ENCODE measurements at places on chromosomes 6 and 20. TPM values are rescaled to one million over a fixed set of nuclear protein-coding genes. Genes with fewer than 3 reads are reported as not detected.

DNA sequence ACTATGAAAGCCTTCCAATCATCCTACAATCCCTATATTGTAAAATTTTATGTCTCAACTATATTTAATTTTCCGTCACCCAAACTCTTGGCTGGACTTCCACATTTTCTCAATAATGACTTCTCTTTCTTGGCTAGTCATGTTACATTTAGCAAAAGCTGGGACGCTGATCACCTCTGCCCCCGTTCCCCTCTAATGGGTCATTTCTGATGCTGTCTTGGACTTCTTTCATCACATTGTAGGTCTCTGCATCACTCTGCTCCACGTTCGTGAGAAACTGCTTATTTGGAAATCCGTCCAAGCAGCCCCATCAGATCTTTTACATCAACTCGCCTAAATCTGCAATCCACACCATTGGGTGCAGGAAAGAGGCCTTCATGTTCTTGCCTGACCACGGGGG, 203.8 kb downstream of the MYLK4 start:
- DNase-seq: no peak

GRCh38 chr6:69914015-69914485, 47.7 kb downstream of the COL19A1 start:
- DNase-seq: no peak

DNA sequence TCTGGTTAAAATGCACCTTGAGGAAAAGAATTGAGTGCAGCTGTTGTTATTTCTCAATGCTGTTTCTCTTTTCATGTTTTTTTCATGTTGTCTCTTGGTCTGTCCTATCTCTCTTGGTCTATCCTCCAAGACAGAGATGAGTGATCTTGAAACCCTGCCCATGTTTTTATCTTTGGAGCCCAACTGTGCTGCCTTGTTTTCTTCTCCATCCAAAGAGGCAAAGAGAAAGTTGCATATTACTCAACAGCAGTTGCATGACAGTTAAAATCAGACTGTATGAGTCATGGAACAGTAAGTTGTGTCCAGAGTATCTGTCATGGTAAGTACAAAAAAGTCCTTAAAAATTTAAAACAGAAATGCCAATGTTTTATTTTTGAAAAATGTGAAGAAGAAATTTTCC, 26.2 kb downstream of the BCAS1 start:
- DNase-seq: no peak

GRCh38 chr6:26473758-26474438, 16.1 kb downstream of the BTN2A1 start:
- peak; percentile 85 for DNase-seq

LY86 gene
- total RNA-seq: not detected

DNA sequence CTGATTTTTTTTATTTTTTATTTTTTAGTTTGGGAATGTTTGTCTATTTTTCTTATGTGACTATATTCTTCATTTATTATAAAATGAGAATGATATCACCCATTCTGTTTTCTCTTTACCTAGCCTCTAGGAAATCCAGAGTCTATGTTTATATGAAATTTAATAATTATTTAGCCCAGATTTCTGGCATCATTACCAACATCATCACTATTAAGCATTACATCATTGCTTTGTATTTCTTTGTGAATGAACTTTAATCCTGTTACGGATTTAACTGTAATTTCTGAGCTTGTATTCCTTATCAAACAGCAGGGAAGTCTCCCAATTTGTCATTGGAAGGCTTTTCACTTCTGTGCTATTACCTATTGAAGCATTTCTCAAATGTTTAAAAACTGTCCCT, 72.7 kb upstream of the NOX3 start:
- no peak for DNase-seq

DNA sequence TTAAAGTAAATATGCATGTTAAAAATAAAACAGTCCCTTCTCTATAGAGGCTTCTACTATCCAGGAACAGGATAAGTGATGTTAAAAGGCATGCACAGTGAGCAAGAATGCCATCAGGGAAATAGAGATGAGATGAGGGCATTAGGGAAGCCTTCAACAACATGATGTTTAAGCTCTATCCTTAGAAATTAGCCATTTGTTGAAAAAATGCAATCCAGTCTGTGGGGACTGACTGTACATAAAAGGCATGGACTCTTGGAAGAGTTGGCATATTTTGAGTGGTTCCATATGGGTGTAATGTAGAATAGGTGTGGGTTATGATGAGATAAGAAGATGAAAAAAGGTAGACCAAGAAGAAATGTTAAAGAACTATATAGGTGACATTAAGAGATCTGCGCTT, 5.8 kb downstream of the KIAA0319 start:
- no peak for DNase-seq

DNA sequence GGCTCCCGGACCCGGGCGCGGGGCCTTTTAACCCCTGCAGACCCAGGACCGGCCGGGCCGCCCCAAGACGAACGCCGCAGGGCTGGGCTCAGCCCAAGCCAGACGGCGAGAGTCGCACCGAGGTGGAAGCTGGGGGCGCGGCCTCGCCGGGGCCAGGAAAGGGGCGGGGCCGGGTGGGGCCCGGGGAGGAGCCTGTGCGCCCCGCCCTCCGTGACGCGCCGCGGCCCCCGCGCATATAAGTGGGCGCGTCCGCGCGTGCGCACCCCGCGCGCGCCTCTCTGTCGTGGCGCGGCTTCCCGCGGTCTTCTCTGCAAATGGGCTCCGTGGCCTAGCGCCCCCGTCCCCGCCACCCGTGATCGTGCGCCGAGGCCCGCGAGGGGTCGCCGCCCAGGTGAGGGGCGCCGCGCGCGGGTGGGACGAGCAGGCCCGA, at the start of gene PPDPF:
PPDPF (plus strand) TSS at position 262 of the 430 bp plus-strand sequence. CDS start 544 bp downstream, outside the sequence.
- DNase-seq: peak; percentile 87

- DNase-seq: no peak
These were observed 67.8 kb upstream of the EPB41L1 start for GRCh38 chr20:36086767-36087166.

DNA sequence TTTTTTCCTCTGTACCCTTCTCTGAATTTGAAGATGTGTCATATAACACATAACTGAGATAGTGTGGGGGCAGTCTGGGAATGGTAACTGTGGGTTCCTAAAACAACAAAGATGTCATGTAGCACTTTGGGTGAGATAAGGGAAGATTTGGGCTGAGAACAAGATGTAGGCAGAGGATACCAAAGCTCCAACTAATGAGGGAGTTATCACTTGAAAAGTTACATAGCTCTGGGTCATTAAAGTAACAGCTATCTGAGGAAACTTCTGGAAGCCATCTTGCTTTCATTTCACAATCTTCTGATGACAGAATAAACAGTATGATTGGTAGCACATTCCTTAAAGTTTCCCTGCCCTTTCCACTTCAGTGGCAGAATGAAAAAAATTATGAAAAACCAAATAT, 255.4 kb downstream of the TBX18 start:
- DNase-seq: no peak

XKR7 gene
- total RNA-seq: 6.8 TPM

SRC gene
- total RNA-seq: 15.9 TPM

- DNase-seq: no peak
These were observed 48.5 kb upstream of the SSTR4 start for GRCh38 chr20:22986601-22987000.

GRCh38 chr6:166655251-166655650, 28.2 kb upstream of the RPS6KA2 start:
- no peak for DNase-seq

DNA sequence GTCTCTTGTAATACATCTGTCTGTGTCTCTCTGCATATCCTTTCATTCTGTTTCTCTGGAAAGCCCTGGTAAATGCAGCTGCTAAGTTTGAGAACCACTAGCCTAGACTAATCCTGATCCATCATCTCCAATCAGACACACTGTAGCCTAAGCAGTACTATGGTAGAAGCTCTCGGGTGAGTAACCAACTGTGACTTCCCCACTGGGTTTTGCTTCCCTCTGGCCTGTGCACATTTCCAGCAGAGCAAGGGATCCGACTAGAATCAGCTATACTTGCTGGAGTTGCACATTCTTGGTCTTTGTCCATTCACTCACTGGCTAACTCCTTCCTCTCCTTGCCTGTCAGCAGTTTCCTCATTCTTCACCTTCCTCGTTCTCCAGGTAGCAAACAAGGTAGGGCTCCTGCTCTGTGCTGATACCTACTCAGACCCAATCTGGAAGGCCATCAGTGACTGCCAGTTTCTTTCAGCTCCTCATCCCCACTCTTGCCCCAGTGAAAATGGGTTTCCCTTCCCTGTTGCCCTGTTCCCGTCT, 184.2 kb downstream of the PLCB4 start:
- DNase-seq: no peak

GRCh38 chr20:45407783-45408645, at the start of gene DBNDD2:
Gene DBNDD2 (plus strand): TSS chr20:45408289. CDS start chr20:45408468, 179 bp downstream.
- DNase-seq: peak; percentile 68

DNA sequence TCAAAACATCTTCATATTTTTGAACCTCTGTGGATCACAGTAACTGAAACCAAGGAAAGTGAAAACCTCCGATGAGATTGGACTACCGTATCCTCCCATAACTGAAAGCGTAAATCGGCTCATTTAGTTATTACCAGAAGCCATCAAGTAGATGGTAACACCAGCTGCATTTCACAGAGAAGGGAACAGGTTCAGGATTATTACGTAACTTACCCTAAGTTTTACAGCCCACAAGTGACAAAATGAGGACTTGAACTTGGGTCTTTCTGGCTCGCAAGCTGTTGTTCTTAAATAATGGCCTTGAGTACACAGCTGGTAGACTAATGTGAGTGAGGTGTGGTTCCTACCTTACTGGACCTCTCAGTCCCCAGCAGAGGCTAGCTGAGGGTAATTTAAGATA, 37.9 kb upstream of the CBLN4 start:
- no peak for DNase-seq

BPI gene
- not detected for total RNA-seq

- no peak for DNase-seq
These were observed 99.6 kb upstream of the SLC22A16 start for GRCh38 chr6:110575925-110576463.

DNA sequence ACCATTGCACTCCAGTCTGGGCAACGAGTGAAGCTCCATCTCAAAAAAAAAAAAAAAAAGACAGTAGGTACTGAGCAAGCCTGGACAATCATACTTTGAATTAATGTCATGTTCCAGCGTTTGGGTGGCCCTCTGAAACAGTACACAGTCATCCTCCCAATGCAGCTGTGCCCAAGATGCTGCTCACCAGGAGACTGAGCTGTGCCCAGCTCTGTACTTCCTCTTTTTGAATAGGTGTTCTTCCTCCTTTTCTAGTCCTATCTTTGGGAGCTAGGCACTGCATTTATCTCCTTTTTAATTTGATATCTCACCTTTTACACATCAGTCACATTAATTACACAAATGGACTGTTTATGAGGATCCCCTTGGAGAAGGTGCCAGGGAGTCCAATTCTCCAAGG, 101.5 kb downstream of the RPP40 start:
- DNase-seq: no peak

PPP1R14C gene
- not detected for total RNA-seq

PSMA7 gene
- total RNA-seq: 699 TPM

STK4 gene
- total RNA-seq: 9.3 TPM

DNA sequence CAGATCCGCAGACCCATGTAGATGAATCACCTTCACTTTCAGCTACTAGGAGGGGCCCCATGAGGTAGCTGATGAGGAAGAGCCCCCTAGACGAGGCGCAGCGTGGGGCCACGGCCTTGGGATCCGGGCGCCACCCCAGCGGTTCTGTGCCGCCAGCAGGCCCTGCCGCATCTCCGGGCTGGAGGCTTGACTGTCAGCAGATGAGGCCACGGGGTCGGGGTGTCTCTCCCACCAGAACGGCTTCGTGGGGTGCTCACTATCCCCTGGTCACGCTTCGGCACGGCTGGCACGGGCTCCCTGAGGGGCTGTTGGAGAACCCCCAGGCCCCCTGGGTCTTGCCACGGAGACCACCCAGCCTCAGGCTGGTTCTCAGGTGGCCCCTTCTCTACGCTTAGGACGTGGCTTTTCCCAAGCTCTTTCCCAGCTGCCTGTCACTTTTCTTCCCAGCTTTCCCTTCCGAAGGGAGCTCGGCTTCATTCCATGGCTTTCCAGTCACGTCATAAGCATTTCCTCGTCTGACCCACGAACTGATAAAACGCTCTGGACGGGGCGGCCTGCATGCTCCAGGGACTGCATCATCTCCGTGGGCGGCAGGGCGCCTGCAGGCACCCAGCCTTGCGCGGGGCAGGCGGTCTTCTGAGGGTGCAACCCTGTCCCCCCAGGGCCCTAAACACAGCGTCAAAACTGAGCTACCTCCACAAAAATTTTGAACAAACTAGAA, 85.9 kb downstream of the THBS2 start:
- DNase-seq: no peak

DNA sequence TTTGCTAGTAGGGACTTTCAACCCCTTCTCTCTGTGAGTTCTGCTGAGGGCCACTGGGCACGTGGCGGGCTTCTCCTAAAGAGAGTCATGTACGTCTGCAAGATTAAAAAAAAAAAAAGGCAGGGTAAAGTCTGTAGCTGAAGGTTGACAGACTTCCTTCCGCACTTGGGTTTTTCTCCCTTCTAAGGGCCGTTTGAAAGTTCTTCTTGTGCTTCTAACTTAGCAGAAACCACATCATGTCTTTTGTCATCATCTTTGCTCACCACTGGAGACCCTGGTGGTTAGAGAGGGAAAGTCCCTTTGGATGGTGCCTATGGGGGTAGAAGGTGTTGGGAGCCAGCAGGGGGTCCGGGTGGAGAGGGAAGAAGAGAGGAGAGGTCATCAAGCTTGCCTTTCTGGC, 31.4 kb downstream of the PRDM1 start:
- no peak for DNase-seq

DNA sequence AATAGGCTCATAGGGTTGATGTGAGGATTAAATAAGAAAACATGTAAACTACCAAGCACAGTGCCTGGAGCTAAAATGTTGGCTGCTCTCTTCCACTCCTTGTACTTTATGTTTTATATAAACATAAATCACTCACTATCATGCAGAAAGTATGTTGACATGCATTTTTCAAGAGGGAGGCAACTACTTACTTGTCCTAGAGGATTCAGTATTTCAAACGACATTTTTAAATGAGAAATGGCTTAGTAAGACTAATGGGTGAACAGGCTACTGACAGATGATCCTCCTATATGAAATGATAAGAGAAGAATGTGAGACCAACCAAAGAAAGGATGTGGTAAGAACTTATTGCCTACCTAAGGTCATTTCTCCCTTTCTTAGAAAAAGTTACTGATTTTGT, 21.0 kb downstream of the LATS1 start:
- no peak for DNase-seq

HLA-DRA gene
- not detected for total RNA-seq

GRCh38 chr6:89475634-89476033, 42.7 kb downstream of the ANKRD6 start:
- DNase-seq: no peak

TMEM74B gene
- not detected for total RNA-seq

- DNase-seq: no peak
These were observed 308.9 kb upstream of the JAG1 start for GRCh38 chr20:10982692-10983091.

GRCh38 chr6:142765306-142765705, 179.7 kb downstream of the HIVEP2 start:
- no peak for DNase-seq

TINAG gene
- not detected for total RNA-seq

GRCh38 chr20:20520776-20521175, 152.9 kb downstream of the INSM1 start:
- peak; percentile 35 for DNase-seq

GRCh38 chr6:151075930-151076555, 163.7 kb upstream of the AKAP12 start:
- no peak for DNase-seq
